ENCODE measurements at places on chromosomes 12 and 14.

DNA sequence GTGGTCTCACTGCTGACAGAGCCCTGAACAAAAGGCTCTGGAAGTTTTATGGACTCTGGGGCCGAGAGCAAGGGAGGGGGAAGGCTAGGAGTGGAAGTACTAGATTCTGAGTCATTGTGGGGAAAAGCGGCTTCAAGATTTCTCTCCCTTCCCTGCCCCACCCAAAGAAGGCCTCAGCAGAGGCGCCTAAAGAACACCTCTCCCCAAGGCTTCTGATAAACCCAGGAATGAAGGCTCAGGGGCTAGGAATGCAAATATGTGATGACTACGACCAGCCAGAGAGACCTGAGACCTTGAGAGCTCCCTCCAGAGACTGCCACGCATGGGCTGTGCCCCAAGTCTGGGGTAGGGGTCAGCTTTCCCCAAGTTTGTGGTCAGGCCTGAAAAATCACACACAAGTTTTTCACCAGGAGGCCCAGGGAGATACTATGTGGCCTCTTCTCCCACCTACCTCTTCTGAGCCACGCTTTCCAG is 130.7 kb upstream of the HIF1A start:
- DNase-seq = no peak

GRCh38 chr12:39043424-39043822 is 138.0 kb upstream of the CPNE8 start:
- no peak for DNase-seq

- DNase-seq = no peak
Measured at GRCh38 chr14:42241101-42241500, 634.4 kb downstream of the LRFN5 start.

- no peak for DNase-seq
Measured at GRCh38 chr12:132918680-132919079, 31.3 kb upstream of the CHFR start.

DNA sequence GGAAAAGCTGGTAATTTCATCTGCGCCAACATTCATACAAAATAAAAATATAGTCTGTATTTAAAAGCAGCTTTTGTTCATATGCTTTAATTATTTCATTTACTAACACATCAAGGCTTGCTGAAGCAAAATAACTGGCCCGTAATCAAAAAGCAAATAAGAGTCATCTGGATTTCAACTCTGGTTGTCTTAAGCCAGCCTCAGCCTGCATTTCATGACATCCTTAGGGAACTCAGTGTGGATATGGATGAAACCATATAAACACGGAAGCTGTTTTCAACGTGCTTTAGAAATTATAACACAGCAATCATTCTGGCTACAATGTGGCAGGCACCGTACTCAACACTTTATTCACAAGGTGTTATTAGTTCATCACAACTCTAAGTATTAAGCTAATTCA is 852 bp downstream of the COX16 start:
- no peak for DNase-seq

- DNase-seq = no peak
Measured at GRCh38 chr12:89875809-89876208, 167.2 kb upstream of the ATP2B1 start.

- DNase-seq = no peak
Measured at GRCh38 chr12:120049426-120049825, 60.4 kb downstream of the BICDL1 start.

GRCh38 chr14:23828001-23828400 is 125.6 kb upstream of the DHRS4 start:
- no peak for DNase-seq
